Hematopoietic multipotent progenitor cell treated with erythropoietin and hydrocortisone succinate and interleukin-3 and kit ligand, for 17 days (in vitro differentiated cells): ENCODE measurements at places on chromosomes 12 and 14.

- no peak for DNase-seq
Observed at GRCh38 chr14:97180304-97181200, 383.4 kb downstream of the VRK1 start.

- DNase-seq: no peak
Observed at GRCh38 chr14:91255026-91255695, 10.7 kb upstream of the GPR68 start.

GRCh38 chr14:53570411-53571387 is 385.9 kb downstream of the BMP4 start:
- DNase-seq: no peak

GRCh38 chr12:121578230-121579189 is 2.3 kb downstream of the KDM2B start:
- no peak for DNase-seq

DNA sequence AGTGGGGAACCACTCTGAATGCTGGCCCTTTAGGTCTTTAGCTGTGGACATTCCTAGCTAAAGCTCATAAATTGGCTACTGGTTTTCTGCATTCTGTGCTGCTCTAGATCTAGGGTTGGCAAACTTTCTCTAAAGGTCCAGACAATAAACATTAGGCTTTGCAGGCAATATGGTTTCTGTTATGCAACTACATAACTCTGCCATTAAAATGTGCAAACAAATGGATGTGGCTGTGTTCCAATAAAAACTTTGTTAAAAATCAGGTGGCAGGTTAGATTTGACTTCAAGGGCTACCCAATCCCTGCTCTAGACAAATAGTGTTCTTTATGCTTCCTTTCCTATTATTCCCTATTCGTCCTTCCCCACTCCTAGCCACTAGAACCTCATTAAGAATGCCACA is 6.8 kb upstream of the LRRC9 start:
- DNase-seq: no peak

- no peak for DNase-seq
Observed at GRCh38 chr14:100372357-100373048, 49.4 kb downstream of the SLC25A47 start.

DNA sequence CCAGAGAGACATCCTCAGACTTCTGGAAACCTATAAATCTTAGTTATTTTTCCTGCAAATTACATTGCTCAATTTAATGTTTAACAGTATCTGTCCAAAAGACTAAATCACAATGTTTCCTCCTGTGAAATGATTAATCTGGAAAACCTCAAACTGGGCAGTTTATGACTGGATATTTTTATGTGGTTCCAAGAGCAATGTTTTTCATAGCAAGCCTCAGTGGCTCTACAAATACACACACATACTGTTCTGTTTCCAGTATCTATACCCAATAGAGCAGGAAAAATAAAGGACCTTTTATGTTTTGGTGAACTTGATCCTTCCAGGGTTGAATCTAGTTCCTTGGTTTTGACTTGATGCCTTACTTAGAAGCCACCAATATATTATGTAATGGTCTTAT is 9.2 kb downstream of the NID2 start:
- no peak for DNase-seq
